Activated T-cell treated with anti-CD3 and anti-CD28 coated beads for 24 hours (primary cell): ENCODE measurements at places on chromosomes 1 and 21.

GRCh38 chr1:75124510-75124909 lies 9.7 kb upstream of the LHX8 start:
- no peak for DNase-seq

DNA sequence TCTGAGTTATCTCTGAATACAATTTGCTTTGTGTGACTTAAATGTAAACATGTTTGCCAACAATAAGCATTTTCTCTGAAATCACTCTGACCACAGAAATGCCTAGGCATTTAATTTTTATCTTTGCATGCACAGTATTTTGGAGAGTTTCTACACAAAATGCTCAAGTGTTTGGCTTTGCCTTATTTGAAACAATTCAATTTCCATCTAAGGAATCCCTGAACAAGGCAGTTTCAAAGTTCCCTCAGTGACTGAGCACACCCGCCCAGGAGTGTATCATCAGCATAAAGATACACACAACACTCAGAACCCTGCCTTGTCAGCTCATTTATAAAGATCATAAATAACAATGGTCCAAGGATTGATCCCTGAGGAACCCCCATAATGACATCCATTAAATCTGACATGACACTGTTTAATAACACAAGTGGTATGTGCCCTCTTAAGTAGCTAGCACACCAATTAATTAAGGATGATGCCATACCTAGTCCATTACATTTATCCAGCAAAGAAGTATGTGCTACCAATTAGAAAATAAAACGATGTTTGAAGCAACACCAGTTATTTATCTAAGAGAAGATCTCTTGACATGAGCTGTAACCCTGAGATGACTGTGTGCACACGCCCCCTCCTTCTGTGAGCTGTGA lies 585.8 kb downstream of the ADGRL2 start:
- DNase-seq: no peak

DNA sequence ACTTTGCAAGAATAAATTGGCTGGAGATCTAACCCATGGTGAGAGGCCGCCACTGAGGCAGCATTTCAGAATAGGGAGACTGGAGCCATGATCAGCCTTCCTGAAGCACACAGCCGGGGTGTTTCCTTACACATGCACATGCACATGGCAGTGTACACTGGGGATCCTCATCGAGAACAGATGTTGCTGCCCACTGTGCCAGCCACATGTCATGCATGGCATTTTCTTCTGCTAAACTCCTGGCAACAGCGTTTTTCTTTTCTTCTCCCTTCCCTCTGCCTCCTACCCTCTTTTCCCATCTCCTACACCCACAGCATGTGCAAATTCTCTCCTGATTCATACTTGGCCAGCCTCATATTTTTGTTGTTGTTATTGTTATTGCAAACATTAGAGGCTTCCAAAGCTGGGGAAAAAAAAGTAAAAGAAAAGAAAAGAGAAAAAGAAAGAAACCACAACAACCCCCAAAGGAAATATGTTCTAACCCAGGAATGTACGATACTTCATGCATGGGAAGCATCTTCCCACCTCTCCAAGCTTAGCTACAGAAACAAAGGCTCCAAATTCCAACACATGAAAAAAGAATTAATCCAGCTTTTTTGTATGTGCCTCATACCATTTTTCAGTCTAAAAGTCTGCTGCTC lies 344.0 kb downstream of the ASTN1 start:
- DNase-seq: no peak

- no peak for DNase-seq
These were observed 700 bp upstream of the KMO start for GRCh38 chr1:241531195-241532161.

GRCh38 chr1:236137285-236137852 lies 5.0 kb upstream of the GPR137B start:
- DNase-seq: no peak

DNA sequence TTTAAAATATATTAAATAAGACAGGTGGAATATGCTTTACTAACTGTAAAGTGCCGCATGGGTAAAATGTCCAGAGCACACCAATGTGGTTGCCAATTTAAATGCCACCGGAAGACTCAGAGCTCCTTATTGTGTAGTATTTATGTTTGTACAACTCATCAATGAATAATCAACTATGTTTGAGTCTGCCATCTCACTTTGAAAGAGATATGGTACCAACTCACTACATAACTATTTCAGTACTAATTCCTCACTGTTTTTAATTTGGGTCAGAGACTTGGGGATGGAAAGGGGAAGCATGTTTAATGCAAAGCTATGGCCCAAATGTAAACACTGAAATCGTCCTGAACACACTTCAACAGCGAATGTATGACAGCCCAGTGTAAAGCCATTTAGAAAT lies 144.8 kb downstream of the NR5A2 start:
- no peak for DNase-seq

GRCh38 chr1:208160259-208160819 lies 83.8 kb downstream of the PLXNA2 start:
- no peak for DNase-seq

DNA sequence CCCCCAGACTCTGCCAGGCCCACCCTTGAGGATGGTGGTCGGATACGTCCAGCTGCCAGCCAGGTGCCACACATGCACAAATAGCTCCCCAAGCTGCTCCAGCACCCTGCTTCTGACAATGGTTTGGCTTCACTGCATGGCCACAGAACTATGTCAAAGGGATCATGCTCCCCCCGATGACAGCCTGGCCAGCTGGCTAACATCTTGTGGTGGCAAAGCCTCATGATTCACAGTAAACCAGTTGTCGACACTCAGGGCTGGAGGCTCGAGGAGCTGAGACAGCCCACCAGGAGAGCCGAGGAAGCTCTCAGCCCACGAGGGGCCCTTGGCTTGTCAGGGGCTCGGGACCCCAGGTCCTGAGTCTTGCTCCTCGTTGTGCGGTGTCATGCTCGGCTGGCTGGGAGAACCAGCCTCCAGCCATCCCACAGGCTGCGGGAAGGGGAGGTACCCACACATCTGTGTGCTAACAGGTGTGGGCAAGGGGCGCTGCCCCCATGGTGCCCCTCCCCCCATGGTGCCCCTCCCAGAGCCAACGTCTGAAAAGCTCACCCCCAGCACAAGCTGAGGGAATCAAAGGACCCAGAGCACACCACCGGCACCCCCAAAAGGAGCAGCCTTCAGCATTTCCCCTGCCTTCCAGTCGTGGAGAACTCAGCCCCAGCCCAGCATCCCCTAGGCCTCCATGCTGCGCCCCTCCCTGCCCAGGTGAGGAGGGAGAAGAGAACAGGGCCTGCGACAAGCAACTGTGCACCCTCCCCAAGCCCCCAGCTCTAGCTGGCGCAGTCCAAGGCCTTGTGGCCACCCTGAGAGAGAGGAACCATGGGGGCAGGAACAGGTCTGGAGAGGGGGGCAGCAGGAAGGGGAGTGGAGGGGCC lies 41.2 kb downstream of the KIF21B start:
- no peak for DNase-seq

DNA sequence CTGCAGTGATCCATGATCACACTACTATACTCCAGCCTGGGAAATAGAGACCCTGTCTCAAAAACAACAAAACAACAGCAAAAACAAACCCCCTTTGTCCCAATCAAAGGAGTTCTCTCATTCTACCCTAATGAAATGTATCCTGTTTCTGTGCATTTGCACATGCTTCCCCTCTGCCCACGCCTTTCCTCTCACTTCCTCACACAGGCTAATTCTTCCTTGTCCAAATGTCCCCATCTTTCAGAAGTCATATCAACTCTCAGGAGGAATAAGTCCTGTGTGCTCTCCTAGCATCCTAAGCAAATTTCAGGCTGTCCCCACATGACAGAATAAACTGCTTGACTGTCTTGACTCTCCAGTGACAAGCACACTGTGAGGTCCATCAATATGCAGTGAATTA lies 8.1 kb upstream of the ATP1B1 start:
- DNase-seq: no peak
